ENCODE measurements at places on chromosomes 6 and 20.
A peak's percentile ranks its signal among the peaks of the same experiment; 100 is the strongest.

- DNase-seq, result peak; percentile 13
Measured at GRCh38 chr6:43465948-43466347, 10.6 kb upstream of the DLK2 start.

DNA sequence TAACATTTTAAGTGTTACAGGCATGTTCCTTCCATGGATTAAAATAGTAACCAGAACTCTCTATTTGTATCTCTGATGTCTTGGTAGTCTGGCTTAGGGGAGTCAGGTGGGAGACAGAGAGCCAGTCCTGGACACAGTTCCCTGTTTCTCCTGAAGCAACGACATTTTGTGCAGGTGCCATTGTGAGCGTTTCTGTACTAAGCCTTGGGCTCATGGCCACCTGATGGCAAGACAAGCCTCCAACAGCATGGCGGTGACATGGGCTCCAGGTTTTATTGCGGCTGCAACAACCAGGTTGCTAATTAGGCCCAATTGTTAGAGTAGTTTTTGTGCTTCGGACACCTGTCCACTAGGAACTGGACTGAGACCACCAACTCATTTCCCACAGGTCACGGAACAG lies 105.3 kb downstream of the PRDM13 start:
- DNase-seq, result no peak

DNA sequence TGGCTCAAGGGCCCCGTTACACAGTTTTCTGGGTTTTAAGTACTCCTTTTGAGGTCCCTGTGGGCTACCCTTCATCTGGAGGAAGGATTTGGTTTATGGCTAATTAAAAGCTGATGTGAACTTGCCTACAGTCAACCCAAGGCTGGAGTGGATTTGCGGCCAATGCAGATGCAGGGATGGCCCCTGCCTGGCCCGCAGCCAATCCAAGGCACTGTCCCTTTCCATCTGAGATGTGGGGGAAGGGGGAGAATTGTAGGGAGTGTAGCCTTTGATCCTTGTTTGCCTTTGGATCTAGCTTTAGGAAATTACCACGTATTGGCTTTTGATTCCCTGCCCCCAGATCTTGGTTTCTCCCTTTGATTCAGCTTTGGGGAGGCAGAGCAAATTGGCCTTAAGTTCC lies 128.0 kb upstream of the GGTLC1 start:
- no peak for DNase-seq

DNA sequence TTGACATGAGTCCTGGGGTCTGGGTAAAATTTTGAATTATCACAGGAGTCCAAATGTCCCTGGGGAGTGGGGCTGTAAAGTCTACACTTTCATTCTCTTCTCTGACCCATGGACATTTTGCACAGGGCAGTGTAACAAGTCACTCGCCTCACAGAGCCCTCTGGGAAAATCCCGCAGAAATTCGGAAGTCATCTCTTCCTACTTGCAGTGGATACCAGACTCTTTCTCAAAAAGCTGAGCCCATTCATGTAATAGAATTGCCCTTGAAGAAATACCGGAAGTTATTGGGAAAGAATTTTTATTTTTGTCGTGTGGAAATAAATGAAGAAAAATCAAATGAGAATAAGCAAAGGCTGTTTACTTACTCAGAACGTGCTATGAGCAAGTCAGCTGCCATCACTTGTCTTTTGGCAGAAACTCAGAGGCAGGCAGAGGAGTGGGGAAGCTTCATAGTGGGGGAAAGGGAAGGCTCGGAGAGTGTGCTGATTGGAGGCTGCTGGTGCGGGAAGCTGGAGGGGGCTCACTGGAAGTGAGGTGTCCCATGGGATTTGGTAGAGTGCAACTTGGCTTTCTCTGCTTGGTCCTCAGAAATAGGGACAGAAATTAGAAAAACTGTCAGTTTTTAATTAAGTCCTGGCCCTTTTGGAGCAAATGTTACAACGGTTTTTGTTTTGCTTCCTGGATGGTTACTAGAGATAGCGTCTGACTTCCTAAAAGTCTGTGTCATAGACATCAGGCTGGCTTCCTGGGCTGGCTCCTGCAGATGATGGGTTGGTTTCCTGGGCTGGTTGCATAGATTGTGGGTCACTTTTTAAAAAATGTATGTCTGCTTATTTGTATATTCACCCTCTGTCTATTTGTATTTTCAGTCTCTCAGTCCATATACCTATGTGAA lies 79.8 kb upstream of the EEF1E1 start:
- DNase-seq, result peak; percentile 34

GRCh38 chr6:117028256-117028655 lies 151.2 kb downstream of the RFX6 start:
- no peak for DNase-seq

- DNase-seq, result no peak
Measured at GRCh38 chr6:80009531-80009930, 5.1 kb downstream of the TTK start.

DNA sequence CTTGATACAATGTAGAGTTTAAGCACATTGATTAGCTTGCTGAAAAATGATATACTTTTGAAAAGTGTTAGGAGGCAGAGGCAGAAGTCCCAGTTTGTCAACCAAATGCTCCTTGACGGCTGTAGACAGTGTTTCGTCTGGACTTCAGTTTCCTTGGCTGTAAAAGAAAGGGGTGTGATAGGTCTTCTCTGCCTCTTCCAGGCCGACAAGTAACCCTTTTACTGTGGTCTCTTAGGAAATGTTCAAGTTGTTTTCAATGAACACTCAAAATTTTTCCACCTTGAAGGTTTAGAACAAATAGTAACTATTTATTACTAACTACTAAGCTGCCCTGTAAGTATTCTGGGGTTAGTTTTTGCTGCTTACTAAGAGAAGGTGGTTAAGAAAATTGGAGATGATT lies 122.4 kb downstream of the IRF4 start:
- DNase-seq, result no peak

DNA sequence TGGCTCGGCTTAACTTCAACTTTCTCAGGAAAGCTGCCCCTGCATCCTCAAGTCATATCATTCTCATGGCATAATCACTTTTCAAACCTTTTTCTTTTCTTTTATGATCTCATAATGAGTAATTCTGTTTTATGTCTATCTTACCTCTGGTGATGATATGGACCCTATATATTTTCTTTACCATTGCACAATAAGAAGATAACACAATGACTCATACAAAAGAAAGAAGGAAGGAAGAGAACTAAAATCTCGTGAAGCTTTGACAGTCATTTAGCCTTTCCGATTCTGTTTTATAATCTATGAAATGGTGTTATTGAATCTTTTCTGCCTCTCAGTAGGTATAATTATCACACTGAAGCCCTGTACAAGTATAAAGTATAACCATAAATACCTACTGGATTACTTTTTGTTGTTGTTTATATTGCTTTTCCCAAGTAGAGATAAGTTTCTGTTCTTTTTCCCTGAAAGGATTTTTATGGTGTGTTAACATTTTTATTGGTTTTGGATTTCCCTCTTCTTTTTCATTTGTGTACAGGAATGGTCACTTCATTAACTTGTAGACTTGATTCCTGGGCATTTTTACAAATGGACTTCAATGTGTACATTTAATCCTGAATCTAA lies 300.9 kb downstream of the LAMA2 start:
- DNase-seq, result peak; percentile 36

- no peak for DNase-seq
Measured at GRCh38 chr6:13515912-13516311, 28.5 kb upstream of the GFOD1 start.

- DNase-seq, result no peak
Measured at GRCh38 chr20:58238490-58238889, 10.0 kb upstream of the ANKRD60 start.

GRCh38 chr6:62645274-62645673 lies 359.2 kb upstream of the KHDRBS2 start:
- no peak for DNase-seq

- no peak for DNase-seq
Measured at GRCh38 chr6:104700371-104701185, 159.1 kb downstream of the HACE1 start.

All from cardiac fibroblast (primary cell).